ENCODE measurements at places on chromosomes 1 and 21. TPM values are rescaled to one million over a fixed set of nuclear protein-coding genes. Genes with fewer than 3 reads are reported as not detected.

GRCh38 chr1:199546323-199546722, 481.2 kb upstream of the NR5A2 start:
- DNase-seq: no peak

GRCh38 chr1:193058529-193059281, 455 bp downstream of the UCHL5 start:
- peak; percentile 17 for DNase-seq

DNA sequence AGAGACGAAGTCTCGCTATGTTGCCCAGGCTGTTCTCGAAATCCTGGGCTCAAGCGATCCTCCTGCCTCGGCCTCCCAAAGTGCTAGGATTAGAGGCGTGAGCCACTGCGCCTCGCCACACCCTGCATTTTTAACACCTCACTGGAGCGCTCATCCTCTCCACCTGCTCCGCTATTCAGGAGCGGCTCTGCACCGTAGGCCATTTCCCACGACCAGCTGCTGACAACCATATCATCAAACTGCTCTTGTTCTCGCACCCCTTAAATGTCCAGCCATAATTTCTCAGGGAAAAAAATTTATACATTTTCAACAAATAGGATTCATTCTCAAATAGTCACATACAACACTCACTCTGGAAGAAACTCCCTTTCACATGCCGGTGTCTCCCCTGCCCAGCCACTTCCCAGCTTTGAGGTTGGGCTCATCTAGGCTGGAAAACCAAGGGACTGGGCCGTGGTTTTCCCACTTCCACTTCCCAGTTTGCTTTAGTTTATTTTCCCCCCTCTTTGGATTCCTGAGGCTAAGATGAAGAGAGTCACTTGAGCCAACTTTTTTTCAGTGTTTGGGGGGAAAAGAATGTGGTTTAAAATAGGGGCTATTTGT, 639 bp upstream of the IPO9 start:
- no peak for DNase-seq

GRCh38 chr1:177172866-177173265, 2.1 kb downstream of the BRINP2 start:
- DNase-seq: no peak

GRCh38 chr1:41073971-41074370, 52.4 kb upstream of the SLFNL1 start:
- DNase-seq: no peak

TMPRSS15 gene
- 0.18 TPM for total RNA-seq

KCNA2 gene
- 14.4 TPM for total RNA-seq

REN gene
- not detected for total RNA-seq

BEST4 gene
- 0.27 TPM for total RNA-seq

ADGRL4 gene
- 4.4 TPM for total RNA-seq

FCGR3B gene
- 0.36 TPM for total RNA-seq

Measured in cerebellum (tissue), 4 donors.